Esophagus muscularis mucosa (tissue), 4 donors: ENCODE measurements at places on chromosomes 2 and 18. TPM values are rescaled to one million over a fixed set of nuclear protein-coding genes. Genes with fewer than 3 reads are reported as not detected.

CCDC141 gene
- total RNA-seq = 4.6 TPM

CD8B gene
- 4.3 TPM for total RNA-seq

GRCh38 chr2:189657867-189658266 lies 3.4 kb upstream of the ASNSD1 start:
- DNase-seq = no peak

ANKRD30B gene
- total RNA-seq = not detected

GRCh38 chr2:190468814-190469569 lies 60.8 kb downstream of the MFSD6 start:
- DNase-seq = no peak

DNA sequence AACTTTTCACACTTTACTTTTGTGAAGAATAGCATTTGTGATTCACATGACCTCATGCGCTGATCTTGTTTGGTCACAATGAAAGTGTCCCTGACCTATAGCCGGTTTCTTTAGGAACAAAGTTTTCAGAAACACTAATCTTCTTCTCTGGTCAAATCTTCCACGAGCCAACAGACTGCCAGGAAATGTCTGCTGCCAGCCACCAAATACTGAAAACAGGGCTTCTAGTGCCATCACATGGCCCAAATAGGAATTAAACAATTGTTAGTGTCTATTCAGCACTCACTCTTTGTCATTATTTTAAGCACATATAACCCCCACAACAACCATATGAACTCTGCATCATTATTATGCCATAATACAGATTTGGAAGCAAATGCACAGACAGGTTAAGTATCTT lies 286.5 kb upstream of the SYT4 start:
- DNase-seq = no peak

CGREF1 gene
- total RNA-seq = 1.4 TPM

FBXO48 gene
- total RNA-seq = 0.46 TPM

GRCh38 chr2:20421988-20422370 lies 24.9 kb upstream of the RHOB start:
- no peak for DNase-seq

DGKD gene
- 11.6 TPM for total RNA-seq

DNA sequence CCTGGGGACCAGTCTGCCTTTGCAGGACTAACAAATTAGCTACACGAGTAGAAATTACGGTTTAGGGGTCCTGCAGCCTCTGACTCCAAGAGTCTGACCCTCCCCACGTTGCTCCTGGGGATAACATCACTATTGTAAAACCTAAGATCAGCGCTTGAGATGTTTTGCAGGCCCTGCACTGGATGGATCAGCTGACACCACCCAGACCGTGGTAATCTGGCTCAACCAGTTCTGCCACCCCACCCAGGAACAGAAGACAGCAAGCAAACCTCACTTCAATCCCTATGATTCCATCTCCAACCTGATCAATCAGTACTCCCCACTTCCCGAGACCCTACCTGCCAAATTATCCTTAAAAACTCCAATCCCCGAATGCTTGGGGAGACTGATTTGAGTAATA lies 31.7 kb downstream of the NGEF start:
- no peak for DNase-seq

DNA sequence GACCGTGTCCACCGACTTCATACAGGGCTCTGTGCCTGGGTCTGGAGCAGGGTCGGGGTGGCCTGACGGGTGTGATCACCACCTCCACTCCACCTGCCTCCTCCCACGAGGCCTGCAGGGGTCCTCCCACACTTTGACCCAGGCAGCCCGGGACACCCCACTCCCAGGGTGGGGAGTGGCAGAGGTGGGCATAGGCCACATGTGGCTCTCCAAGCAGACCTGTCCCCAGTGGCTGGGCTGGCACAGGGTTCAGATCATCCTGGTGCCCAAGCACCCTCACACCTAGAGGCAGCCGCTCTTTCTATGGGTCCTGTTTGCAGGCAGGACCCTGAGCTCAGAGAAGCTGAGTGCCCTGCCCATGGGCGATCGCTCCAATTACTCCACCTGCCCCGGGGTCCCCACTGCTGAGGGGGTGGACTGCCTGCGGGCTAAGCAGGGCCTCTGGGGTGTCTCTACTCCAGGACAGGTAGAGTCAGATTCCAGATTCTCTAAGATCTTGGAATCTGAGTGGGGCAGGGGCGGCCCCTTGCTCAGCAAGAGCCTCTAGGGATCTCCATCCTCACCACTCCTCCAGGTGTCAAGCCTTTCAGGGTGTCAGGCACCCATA lies 1.4 kb downstream of the NEURL3 start:
- DNase-seq = no peak

DNA sequence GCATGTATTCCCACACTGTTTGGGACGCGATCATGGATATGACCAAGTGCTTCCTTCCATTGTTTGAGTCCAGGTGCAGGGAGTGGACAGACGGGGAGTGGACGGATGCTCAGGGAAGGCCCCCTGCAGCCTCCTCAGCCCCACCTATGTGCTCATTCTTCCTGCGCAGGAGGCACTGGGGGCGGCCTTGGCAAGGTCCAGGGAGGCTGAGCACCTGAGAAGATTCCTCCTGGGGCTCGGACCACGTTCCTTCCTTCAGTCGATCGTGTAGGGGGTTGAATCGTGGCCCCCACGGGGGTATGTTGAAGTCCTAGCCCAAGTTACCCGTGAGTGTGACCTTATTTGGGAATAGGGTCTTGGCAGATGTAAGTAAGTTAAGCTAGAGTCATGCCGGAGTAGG lies 60.4 kb downstream of the ASB1 start:
- DNase-seq = peak; percentile 79

DNA sequence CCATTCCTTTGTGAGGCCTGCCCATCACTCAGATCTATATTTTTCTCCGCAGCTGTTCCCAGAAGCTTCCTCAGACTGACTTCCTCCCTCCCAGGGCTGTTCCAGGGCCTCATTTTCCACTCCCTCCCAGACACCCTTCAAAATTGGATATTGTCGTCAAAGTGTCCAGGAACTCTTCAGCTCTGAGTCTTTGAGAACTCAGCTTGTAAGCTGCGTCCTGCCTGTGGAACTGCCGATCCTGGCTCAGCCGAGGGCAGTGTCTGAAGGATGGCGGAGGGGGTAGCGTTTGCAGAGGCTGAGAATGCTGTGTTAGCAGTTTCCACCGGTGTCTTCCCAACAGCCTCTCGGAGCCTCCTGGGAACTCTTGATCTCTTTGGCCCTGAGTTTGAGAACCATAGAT lies 27.1 kb downstream of the NCK2 start:
- DNase-seq = no peak

DNA sequence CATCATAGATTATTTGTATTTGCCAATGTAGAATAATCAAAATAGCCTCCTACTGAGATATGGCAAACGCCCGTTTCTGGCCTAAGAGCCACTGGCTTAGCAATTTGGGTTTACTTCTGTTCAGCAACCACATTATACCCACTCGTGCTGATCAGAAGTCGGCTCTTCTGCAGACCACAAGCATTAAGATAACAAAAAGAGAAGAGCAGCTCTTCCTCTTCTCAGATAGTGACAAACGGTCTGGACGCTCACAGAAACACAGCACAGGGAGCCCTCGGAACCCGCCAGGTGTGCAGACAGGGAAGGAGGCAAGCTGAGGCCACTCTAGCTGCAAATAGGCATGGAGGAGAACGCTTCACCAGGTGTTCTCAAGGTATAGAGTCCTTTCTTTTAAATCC lies 164.0 kb downstream of the HDAC4 start:
- no peak for DNase-seq

DNA sequence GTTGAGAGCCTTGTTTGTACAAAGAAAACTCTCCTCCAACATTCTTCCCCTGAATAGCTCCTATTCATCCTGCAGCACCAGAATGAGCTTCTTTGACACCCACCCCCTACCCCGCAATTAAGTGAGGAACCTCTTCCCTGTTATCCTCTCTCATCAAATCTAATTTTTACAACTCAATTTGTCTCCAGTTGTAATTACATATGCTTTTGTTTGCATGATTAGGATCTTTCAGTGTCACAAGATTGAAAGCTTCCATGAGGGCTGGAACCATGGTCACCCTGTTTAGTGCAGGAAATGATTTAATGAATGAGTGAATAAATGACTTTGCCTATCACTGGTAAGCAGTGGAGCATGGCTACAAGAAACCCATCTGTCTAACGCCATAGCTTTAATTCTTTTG lies 334.6 kb upstream of the KLHL29 start:
- no peak for DNase-seq

UGT1A4 gene
- not detected for total RNA-seq

GRCh38 chr2:71082402-71083252 lies 14.2 kb downstream of the NAGK start:
- DNase-seq = no peak

ARHGEF4 gene
- 25.5 TPM for total RNA-seq

SERPINB12 gene
- not detected for total RNA-seq

- no peak for DNase-seq
Measured at GRCh38 chr2:178892751-178893625, 85.8 kb upstream of the TTN start.

- no peak for DNase-seq
Measured at GRCh38 chr2:120189189-120189588, 34.0 kb downstream of the TMEM185B start.

- no peak for DNase-seq
Measured at GRCh38 chr18:74141667-74142066, 6.0 kb downstream of the FBXO15 start.
